ENCODE measurements at places on chromosomes 13 and 19.

GRCh38 chr13:24293746-24294145, 15.6 kb upstream of the C1QTNF9 start:
- no peak for DNase-seq

GRCh38 chr13:100280681-100281080, 191.8 kb downstream of the PCCA start:
- no peak for DNase-seq

GRCh38 chr19:58569191-58569942, 3.8 kb downstream of the MZF1 start:
- DNase-seq: no peak

GRCh38 chr13:66689628-66690027, 540.5 kb downstream of the PCDH9 start:
- no peak for DNase-seq

DNA sequence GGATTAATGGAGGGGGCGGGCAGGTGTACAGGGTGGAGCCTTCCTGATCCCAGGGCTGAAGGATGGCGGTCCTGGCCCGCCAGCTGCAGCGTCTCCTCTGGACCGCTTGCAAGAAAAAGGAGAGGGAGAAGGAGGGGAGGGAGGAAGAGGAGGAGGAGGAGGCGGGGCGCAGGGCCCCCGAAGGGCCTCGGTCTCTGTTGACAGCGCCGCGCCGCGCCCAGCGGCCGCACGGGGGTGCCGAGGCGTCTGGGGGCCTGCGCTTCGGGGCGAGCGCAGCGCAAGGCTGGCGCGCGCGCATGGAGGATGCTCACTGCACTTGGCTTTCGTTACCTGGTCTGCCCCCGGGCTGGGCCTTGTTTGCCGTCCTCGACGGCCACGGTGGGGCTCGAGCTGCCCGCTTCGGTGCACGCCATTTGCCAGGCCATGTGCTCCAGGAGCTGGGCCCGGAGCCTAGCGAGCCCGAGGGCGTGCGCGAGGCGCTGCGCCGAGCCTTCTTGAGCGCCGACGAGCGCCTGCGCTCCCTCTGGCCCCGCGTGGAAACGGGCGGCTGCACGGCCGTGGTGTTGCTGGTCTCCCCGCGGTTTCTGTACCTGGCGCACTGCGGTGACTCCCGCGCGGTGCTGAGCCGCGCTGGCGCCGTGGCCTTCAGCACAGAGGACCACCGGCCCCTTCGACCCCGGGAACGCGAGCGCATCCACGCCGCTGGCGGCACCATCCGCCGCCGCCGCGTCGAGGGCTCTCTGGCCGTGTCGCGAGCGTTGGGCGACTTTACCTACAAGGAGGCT, at the start of gene PPM1N:
Gene PPM1N (plus strand): TSS at position 33 of the 785 bp plus-strand sequence. CDS start 30 bp downstream, at position 63.
- peak; percentile 42 for DNase-seq

DNA sequence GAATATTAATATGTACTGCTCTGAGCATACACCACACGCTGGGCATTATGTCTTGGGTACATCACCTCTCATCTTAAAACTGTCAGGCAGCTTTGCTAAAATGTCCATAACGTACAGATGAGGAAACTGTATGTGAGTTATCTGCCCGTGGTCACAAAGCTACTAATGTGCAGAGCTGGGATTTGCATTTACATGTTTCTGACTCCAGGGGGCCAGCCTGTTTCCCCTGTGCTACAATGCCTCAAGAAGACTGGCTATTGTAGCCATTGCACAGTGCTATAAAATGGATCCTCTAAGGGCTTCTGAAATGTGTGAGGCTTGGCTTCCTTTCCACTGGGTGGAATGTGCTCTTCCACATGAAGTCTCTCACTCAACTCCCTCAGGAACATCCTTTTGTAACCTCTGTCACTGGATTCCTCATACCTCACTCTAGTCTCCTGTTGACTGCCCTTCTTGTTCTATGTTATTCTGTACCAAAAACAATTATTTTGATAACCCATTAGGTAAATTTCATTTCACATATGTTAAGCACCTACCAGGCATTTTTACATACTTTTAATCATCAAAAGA, 95.6 kb upstream of the HTR2A start:
- no peak for DNase-seq

DNA sequence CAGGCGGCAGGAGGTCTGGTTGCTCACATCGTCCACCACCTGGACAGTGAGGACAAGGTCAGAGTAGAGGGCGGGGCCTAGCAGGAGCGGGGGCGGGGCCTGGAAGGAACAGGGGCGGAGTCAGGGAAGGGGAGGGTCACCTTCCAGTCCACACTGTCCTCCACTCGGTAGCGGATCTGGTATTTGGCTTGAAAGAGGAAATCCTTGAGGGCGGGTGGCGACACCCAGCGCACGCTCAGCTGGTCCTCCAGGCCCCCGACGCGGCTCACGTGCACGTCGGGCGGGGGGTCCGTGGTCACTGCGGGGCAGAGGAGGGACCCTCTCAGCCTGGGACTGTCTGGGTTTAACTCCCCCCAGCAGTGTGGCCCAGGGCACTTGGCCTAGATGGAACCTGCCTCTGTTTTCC, 8.2 kb downstream of the REX1BD start:
- no peak for DNase-seq

GRCh38 chr19:39265321-39265916, 2.8 kb upstream of the IFNL2 start:
- no peak for DNase-seq

- peak; percentile 32 for DNase-seq
Measured at GRCh38 chr19:19866611-19867248, 1.0 kb downstream of the ZNF253 start.

DNA sequence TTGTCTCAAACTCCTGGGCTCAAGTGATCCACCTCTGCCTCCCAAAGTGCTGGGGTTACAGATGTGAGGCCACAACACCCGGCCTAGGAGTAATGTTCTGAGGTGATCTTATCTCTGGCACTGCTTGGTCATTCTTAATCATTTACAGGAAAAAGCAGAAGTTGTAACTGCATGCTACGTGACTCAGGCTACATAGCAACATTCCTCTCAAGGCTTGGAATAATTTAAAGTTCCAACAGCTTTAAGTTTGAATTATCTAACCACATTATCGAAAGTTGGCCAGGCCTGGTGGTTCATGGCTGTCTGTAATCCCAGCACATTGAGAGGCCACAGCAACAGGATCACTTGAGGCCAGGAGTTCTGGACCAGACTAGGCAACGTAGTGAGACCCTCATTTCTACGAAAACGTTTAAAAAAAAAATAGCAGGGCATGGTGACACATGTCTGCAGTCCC, 3.9 kb upstream of the B9D2 start:
- no peak for DNase-seq

- DNase-seq: no peak
Measured at GRCh38 chr19:47113850-47114651, 475 bp upstream of the ZC3H4 start.

DNA sequence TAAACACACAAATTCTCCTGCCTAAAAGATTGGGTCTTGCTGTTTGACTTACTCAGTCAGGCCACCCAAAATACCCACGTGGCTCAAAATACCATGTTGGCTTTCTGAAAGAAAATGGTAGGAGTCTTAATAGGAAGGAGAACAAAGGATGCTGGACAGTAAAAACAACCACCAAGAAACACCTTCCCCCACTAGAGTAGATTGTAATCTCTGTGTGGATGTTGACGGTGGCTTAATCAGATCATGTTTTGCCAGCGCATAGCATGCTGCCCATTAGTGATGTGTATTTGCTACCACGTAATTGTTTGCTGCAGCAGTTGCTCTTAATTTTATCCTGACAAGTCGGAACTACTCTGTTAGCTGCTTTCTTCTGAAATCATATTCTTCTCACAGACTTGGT, 1229.3 kb upstream of the SLC10A2 start:
- no peak for DNase-seq

- DNase-seq: no peak
Measured at GRCh38 chr19:32097011-32097410, 248.4 kb upstream of the ZNF507 start.

GRCh38 chr13:59834801-59835200, 328.9 kb downstream of the DIAPH3 start:
- DNase-seq: no peak

- no peak for DNase-seq
Measured at GRCh38 chr13:24716011-24716410, 35.8 kb downstream of the ATP12A start.

- peak; percentile 60 for DNase-seq
Measured at GRCh38 chr13:48233046-48233888, at the start of gene ITM2B. TSS of gene ITM2B (plus strand) at chr13:48233206. CDS start at chr13:48233361, 155 bp downstream.

DNA sequence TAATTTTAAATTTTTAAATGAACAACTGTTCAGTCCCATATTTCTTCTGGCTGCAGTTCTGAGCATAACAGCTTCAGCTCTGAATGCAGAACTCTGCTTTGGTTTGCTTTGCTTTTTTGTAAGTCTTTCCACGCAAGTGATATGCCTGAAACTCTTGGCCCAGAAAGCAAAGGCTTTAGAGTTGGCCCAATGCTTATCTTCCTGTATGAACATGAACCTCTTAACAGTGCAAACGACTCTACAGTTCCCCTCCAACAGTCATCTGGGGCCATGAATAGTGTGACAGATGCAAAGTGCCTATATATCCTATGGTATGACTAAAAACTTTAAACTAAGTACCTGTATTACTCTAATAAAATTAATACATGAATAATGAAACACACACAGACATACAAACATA, 14.7 kb downstream of the ZNF112 start:
- DNase-seq: no peak

GRCh38 chr13:51322826-51323225, 16.7 kb upstream of the SERPINE3 start:
- no peak for DNase-seq

DNA sequence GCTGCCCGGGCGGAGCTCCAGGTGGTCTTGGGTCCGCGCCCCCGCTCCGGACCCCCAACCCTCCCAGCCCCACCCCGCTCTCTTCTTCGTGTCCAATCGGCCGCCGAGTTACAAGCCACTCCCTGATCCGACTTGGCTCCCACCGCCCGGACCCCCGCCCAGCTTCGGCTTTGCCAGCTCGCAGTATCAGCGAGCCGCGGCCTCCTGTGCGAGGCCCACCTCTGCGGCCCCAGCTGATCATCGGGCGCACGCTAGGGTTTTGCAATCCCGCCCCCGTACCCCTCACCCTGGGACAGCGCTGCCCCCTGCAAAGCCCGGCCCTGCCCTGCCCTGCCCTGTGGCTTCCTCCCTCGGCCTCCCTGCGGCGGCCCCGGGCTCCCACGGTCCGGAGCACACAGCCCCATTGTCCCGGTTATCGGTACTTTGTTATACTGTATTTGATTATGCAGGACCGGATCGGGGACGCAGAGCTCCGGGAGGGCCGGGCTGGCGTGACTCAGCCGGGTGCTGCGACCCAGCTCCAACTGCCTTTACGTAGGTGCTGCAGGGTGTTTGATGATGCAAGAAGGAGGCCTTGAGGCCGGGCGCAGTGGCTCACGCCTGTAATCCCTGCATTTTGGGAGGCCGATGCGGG, 598 bp upstream of the LPAR2 start:
- DNase-seq: no peak

DNA sequence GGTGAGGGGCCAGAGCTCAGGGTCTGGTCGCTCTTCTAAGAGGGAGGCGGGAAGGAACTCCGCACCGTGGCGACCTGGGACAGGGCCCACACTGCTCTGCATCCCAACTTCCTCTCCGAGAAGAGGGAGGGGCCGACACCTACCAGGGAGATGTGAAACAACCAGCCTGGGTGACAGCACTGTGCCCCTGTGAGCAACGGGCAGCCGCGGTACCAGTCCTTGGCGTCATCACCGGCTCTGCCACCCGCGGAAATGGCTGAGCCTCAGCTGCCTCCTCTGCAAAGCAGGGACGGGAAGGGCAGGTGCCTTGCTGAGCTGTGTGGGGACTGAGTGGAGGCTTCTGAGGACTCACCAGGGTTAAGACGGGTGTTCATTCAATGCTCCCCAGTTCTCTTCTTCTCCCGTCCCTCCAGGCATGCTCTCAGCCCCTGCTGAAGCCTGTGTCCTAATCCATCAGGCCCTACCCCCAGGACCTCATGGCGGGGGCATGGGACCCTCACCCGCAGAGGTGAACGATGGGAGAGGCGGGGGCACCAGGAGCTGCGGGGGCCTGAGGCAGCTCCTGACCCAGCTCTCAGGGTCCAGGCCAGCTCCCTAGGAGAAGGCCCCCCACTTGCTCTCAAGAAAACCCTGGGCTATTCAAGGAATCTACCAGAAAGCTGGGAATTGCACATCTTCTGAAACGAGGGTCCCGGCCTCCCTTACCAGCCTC, 9.3 kb downstream of the ZNF787 start:
- DNase-seq: no peak

GRCh38 chr19:48738557-48739403, 1.6 kb downstream of the RASIP1 start:
- DNase-seq: peak; percentile 85

GRCh38 chr13:21639561-21639960, 31.3 kb upstream of the FGF9 start:
- DNase-seq: no peak

DNA sequence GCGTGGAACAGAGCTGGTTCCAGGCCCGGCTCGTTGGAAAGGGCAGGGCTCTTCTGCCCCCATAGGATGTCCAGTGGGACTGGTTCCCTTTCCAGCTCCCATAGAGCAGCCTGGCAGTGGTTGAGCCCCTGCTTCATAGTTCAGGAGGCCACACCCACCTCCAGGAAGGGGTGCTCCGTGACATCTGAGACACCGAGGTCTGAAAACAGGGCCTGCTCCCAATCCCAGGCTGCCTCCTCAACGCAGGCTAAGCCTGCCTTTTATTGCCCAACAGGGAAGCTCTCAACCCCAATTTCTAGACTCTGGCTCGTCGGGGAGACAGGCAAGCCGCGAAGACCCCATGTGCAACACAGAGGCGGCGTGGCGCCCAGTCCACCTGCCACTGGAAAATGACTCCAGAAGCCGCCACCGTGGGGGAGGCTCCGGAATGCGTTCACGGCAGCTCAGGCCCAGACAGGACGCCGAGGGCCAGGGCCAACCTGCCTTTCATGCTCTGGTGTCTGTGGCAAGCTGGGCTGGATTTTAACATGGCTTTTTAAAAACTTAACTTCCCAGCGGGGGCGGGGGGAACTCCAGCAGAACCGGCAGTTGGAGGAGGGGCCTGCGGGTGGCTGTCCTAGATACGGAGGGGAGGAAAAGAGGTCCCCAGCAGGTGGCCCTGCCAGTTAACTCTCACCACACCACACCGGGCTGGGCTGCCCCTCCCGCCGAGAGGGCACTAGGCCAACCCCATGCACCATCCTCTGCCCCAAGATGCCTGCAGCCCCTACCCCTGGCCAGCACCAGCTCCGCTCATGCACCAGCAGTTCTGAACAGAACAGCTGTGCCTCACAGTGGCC, 17.9 kb upstream of the TINCR start:
- DNase-seq: no peak

- no peak for DNase-seq
Measured at GRCh38 chr19:56572589-56572988, 5.3 kb downstream of the ZNF470 start.

DNA sequence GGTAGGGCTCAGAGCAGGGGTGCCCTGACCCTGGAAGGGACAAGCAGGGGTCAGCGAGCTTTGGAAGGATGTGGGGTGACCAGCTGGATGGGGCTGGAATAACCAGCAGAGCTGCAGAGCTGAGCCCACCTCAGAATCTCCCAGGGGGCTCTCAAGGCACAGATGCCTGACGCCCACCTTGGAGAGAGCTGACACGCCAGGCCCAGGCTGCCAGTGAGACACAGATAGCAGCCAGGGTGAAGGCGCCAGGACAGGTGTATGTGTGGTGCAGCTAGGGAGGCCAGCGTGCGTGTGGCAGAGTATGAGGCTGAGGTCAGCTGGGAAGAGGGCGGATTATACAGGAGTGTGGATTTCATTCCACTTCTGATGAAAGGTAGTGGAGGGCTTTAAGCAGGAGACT, 8.9 kb downstream of the AP1M1 start:
- DNase-seq: no peak

All from T-helper 22 cell (primary cell).